AML-193 (cell line): ENCODE measurements at places on chromosomes 1 and 21.

- no peak for DNase-seq
These were observed 6.1 kb downstream of the SH2D1B start for GRCh38 chr1:162405800-162406199.

DNA sequence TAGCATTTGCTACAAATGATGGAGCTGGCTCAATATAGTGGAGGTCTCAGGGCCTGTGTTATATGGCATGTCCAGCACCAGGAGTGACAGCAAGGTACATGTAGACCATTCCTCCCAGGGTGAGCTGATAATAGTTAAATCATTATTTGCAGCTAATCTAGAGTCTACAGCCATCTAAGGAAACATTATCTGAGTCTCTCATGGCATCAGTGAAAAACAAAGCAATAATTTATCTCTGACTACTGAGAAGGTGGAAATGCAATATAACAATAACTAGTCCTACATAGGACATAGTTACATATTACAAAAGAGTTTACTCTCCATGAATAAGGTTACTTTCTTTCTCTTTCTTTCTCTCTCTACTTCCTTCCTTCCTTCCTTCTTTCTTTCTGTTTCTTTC is 143.4 kb upstream of the KCNK2 start:
- no peak for DNase-seq

GRCh38 chr1:187070076-187070475 is 241.3 kb downstream of the PLA2G4A start:
- no peak for DNase-seq

- no peak for DNase-seq
These were observed 68.5 kb downstream of the TMEM200B start for GRCh38 chr1:29055160-29055559.

- peak; percentile 80 for DNase-seq
These were observed 1.0 kb upstream of the S100A2 start for GRCh38 chr1:153566414-153567371.

GRCh38 chr1:192534666-192535065 is 40.9 kb upstream of the RGS1 start:
- no peak for DNase-seq

DNA sequence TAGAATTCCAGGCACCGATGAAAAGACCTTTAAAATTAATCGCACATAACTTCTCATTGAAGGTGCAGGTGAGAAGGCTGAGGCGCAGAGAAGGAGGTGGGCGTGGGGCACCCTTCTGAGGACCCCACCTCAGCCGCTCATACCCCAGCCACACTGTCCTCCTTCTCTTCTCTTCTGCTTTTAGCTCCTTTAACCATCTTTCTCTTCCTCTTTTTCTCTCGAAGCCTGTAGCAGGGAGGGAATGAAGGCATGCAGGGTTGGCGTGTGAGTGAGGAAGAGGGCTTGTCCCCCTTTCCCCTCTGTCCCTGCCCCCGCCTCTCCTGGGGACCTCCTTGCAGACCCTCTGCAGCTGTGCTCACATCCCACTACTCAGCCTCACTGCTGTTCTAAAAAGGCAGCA is 57.8 kb upstream of the CACNA1E start:
- no peak for DNase-seq

DNA sequence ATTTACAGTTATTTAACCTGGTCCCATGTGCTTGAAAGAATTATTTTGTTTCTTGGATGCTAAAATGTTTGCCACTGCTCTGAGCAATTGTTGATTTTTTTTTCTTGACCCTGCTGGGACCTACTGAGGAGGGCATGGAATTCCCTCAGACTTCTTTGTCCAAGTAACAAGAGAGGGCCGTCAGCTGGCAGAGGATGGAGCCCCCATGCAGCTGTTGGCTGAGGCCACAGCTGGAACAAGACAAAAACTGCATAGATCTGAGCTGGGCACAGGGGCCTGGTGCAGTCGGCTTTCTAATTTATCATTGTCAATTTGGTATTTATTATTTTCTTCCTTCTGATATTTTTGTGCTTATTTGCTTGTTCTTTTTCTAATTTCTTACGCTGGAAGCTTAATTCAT is 39.6 kb upstream of the ABCG1 start:
- DNase-seq = no peak
